ENCODE measurements at places on chromosomes 7 and 10.

DNA sequence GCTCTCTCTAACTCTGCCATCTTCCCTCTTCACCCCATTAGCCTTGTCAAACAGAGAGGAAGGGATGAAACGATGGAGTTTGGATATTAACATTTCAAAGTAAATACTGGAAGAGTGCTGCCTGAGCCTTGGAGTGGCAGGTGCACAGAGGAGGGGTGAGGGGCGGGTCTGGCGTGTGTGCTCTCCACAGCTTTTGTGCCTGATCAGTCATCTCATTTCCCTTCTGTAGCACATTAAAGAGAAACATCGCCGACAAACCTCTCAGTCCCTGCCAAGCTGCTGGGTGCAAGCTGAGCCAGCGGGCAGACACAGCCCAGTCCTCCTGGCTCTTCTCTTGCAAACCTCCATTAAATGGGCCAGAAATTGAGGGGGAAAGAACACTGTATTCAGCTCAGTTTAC, 76.2 kb downstream of the SLIT1 start:
- no peak for DNase-seq

DNA sequence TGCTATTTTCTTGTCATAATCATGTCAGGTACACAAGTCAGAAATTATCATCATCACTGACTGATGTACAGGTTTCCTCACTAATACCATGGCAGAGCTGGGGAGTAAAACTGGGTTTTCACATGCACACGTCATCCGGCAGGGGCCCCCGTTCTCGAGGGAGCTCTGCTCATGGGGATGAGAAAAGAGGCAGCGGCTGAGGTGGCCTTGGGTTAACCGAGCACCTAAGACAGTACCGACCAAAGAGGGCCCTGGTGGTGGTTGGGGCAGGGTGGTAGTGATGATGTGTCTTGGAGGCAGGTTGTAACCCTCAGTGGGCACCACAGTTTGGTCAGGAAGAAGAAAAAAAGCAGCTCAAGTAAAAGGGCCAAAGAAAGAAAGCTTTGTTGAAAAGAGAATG, 12.1 kb upstream of the TRPV6 start:
- no peak for DNase-seq

DNA sequence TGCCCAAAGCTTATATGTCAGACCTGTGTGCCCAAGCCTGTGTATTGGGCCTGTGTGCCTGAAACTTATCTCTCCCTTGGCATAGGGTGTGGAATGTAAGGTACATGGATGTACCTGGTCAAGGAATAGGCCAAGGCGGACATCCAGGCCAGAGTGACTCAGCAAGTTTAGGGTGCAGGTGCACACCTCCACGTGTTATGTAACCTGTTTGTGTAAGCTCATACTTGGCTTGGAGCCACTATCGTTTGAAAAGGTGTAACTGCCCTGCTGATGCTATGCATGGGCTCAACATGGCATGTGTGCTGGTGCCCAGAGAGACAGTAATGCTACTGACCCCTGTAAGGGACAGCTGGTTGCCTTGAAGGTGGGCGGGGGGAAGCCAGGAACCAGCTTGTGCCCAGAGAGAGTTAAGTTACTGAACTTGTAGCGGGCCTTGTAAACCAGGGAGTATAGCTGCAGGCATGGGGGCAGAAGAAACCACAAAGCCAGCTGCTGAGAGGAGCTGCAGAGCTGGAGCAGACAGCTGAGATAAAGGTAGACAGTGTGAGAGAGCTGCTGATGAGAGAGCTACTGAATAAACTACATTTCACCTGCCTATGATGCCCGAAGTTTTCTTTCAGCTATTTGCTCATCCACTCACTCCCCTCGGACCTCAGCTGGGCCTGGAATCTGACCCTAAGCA, 656.4 kb upstream of the ZWINT start:
- no peak for DNase-seq

DNA sequence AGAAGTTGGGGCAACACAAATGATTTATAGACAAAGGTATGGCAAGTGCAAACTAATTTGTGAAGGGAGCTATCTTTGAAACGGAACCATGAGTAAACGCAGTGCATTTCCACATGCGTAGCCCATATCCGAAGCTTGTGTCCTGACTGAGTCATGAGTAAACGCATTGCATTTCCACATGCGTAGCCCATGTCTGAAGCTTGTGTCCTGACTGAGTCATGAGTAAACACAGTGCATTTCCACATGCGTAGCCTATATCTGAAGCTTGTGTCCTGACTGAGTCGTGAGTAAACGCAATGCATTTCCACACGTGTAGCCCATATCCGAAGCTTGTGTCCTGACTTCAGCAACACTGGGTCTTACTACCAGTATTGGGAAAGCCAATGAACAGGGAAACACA, 95.0 kb downstream of the CELF2 start:
- no peak for DNase-seq

DNA sequence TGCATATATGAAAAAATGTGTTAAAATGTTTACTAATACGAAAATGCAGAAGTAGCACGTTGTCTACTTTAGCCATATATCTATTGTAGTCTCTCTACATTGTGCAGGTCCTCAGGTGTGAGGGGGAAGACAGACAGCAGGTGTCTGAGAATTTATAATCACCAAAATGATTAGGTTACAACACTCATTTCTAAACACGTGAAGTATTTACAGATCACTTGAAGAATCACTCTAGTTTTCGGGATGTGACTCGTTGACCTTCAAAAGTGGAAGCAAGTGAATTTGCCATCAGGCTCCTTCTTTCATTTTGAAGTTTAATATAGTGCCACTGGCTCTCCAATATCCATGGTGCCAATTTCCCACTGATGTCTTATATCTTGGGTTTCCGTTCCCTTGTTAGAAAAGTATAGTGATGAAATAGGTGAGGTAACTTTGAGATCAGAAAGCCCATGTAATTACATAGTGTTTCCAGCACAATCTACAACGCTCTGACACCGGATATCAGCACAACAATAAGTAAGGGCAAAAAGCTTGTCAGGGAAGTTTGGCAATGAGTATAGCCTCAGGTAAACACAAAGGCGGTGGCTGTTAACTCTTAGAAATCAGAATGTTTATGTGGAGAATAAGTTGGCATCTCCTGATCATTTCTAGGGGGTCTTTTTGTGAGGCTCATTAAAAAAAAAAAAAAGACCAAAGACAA, 57.5 kb upstream of the SP4 start:
- no peak for DNase-seq

DNA sequence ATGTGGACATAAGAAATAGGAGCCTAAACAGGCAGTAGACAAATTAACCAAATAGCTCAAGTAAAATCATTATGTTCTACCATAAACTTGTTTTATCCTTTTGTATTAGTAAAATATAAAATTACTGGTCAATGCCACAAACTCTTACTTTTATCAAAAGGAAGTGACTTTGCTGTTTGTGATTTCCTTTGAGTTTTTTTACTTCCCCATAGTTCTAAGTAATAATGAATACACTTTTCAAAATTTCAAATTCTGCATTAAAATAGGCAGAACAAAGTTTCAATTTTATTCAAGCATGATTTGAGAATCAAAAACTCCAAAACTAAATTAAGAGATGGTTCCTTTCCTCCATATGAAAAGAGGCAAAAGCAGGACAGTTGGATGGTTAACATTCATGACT, 139.7 kb upstream of the ABCB5 start:
- no peak for DNase-seq

GRCh38 chr7:94244760-94245159, 149.9 kb upstream of the COL1A2 start:
- DNase-seq, result no peak

- DNase-seq, result no peak
These were observed 62.7 kb upstream of the CARD11 start for GRCh38 chr7:3106361-3106826.

DNA sequence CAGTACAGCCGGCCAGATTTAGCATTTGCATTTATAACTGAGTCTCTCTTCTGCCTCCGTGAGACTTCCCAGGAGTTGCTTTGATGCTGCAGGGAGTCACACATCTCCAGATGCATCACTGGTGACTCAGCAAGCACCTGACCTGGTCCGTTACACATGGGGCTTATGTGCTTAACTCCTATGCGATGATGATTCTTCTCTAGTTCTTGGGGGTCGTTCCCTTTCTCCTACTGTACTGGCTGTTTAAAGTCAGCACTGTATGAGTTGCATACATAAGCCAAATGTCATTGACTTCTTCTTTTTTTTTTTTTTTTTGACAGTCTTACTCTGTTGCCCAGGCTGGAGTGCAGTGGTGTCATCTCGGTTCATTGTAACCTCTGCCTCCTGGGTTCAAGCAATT, 13.0 kb upstream of the AKR1E2 start:
- DNase-seq, result no peak
